DMS 273 treated with DMSO at 0.1 percent for 48 hours (cell line): ENCODE measurements at places on chromosomes 7 and 10.

DNA sequence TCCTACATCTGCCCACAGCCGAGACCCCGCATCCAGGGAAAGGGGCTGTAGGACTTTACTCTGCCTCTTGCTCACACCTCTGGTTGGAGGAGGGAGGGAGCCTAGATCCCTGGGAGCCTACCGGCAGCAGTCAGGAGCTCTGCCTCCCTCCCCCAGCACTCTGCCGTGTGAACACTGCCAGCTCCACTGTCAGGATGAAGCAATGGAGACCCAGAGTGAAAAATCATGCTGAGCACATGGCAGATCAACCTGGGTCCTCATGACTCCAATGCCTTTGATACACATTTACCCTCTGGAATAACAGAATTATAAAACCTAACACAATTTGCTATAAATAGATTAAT is 477.7 kb downstream of the TNS3 start:
- DNase-seq = no peak

DNA sequence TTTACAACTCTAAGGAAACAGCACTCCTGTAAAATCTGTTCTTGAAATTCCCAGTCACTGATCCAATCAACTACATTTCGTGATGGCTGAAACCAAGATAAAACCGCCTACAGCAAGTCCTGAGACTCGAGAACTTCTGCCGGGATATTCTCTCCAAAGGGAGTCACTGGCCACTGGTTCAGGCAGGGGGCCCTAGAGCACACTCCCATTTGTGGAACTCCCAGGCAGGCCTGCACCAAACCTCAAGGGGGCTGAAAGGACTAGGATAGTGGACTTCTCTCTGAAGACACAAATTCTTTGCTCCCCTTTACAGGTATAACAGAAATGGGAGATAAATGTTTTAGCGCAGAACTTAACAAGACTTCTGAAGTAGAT is 16.3 kb downstream of the CYTH3 start:
- no peak for DNase-seq

- no peak for DNase-seq
These were observed 16.8 kb downstream of the HNRNPA2B1 start for GRCh38 chr7:26183545-26184280.

DNA sequence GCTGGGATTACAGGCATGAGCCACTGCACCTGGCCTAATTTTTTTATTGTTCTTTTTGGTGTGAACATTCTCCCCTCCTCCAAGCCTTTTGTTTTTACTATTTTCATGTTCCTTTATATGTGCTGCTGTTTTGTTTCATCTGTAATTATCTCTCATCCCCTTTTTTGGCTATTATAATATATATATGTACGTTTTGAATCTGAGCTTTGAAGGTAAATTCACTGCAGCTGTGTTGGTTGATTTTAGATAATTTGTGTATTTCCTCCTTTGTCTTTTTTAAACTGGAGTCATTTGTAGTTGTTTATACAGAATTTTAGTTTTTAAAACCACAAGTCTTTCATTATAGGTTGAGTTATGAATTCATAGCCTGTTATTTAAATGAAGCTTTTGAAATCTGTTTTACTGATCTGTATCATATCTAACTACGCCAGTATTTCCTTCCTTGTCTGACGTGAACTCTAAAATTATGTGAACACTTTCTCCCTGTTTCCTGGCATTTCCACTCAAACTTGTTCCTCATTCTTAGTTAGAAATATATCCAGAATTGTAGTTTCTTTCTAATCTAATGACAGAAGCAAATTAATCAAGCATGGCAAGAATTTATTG is 54.9 kb downstream of the PTEN start:
- no peak for DNase-seq

DNA sequence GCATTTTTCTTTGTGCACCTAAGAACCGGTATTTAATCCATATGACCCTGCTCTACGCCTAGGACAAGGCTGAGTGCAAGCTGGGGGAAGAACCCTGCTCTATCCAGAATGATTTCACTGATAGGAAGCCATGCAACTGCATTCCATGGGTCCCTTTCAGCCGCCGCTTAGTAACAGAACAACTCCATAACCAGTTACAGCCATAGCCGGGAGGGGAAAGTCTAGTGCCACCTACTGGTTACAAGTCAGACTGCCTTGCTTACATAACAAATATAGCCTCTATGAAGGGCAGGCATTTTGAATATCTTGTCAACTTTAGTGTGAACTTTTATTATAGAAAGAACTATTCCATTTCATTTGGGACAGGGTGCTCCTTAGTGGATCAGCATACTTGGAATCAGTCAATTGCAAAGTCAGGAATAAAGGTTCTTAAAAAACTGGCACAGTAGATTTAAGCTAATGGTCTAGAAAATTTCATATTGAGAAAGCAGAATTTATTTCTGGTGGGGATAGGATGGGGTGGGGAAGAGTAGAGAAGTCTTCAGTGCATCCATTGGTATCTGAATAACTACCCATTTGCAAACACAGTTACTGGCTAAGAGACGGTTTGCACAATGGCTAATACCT is 521.7 kb downstream of the ADRA2A start:
- DNase-seq = no peak

GRCh38 chr10:91838199-91838598 is 40.0 kb downstream of the TNKS2 start:
- no peak for DNase-seq

DNA sequence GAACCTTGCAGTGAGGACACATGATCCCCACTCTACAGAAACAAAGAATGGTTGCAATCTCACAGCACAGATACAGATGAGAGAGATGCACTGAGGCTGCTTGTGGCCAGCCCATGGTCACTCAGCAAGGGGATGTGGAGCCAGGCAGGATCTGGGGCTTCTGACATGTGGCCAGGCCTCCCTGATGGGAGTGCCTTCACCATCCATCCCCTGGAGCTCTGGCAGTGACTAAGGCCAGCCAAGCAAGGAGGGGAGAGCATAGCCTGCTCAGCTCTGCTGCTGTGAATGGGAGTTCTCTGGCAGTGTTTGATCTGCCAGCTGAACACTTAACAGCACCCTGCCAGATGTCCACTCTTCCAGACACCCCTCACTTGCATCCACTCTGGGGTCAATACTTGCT is 19.8 kb downstream of the C10orf71 start:
- DNase-seq = no peak

DNA sequence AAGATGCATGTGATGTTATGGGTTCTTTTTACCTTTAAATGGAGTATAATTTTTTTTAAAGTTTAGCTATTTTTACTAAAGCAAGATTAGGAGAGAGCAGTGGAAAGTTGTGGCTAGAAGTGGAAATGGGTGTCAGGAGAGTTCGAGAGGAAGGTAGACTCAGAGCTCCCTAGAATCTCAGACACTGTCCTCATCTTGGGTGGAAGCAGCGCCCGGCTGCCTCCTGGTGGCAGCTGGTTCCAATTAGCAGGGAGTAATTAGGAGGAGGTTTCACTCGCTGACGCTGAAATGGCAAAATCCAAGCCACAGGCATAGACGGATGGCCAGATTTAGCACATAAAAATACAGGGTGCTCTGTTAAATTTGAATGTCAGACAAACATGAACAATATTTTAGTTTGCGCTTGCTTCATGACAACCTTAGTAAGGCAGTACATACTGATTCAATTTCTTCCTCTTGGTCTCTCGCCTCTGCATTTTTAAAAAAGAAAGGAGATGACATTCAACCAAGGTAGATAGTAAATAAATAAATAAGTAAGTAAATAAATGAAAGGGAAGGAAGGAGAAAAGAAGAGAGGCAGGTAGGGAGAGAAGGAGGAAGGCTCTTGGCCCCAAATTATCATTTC is 58.5 kb downstream of the LGI1 start:
- peak; percentile 10 for DNase-seq

DNA sequence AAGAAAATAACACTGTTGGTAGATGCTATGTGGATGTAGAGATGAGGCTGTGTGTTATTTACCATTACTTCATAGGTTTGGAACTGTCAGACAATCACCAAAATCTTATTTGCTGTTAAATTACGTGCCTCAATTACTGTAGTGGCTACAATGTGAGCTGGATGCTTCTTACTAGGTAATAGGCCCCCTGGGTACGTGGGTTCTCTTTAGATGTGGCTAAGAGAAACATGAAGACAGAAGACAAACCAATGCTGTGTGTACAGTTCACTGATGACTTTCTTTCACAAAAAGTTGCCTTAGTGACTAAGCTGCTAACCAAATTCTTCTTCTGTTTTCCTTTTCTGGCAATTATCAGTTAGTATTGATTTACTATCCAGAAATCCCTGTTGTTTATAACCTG is 144.6 kb downstream of the SEMA3E start:
- no peak for DNase-seq

- no peak for DNase-seq
These were observed 63.3 kb upstream of the ELMO1 start for GRCh38 chr7:37511915-37512314.

DNA sequence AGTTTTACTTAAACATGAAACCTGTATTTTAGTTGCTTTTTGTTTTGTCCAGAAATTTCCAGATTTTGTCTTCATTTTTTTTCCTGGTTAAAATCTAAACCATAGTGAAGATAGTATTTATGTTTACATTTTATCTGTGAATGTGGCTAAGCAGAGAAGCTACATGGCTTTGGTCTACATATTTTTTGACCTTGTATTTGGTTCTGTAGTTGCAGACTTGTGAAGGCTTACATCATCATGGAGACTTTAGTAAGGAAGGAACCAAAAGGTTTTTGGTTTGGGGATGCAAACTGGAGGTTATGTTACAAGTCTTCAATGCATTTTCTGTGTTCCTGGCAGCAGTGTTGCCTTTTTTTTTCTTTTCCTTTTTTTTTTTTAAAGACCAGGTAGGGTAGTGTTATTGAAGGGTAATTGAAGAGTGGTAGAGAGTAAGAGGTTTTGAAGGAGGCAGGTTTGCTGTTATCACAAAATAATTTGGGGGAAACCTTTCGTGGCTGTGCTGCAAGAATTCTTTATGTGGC is 30.9 kb upstream of the VDAC2 start:
- no peak for DNase-seq

DNA sequence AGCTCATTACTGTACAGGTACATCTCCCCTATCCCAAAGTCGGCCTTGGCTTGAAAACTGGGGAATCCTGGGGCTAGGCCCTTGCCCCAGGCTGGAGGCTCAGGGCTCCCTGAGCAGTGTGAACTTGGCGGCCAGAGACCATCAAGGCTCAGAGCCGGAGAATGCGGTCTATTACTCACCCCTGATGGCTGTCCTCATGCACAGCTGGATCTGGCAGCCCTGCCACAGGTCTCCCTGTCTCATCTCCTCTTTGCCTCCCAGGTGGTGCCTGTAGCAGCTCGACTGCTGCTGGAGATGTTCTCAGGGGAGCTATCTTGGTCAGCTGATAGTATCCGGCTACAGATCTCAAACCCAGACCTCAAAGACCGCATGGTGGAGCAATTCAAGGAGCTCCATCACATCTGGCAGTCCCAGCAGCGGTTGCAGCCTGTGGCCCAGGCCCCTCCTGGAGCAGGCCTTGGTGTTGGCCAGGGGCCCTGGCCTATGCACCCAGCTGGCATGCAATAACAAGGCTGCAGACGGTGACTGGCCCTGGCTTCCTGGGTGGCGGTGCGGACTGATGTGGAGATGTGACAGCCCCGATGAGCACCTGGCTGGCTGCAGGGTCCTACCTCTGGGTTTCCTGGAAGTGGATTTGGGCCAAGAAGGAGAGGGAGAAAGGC is 10.7 kb downstream of the IRF5 start:
- DNase-seq = no peak

GRCh38 chr7:2978408-2978807 is 65.3 kb downstream of the CARD11 start:
- no peak for DNase-seq

DNA sequence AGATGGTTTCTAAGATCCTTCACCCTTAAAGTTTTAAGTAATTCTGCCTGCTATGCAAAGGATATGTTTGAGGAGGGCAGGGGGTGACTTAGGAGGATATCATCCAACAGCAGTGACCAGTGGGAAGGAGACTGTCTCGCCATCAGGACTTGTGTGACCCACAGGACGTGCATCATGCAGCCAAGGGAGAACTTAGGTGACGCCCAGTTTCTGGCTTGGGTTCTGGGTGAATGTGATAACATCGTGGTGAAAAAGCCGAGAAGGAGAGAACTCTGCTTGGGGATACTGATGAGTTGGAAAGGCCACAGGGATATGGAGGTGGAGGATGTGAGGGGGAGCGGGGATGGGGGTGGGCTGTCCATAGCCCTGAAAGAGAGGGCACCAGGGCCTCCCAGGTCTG is 3.8 kb downstream of the WIPI2 start:
- DNase-seq = no peak

DNA sequence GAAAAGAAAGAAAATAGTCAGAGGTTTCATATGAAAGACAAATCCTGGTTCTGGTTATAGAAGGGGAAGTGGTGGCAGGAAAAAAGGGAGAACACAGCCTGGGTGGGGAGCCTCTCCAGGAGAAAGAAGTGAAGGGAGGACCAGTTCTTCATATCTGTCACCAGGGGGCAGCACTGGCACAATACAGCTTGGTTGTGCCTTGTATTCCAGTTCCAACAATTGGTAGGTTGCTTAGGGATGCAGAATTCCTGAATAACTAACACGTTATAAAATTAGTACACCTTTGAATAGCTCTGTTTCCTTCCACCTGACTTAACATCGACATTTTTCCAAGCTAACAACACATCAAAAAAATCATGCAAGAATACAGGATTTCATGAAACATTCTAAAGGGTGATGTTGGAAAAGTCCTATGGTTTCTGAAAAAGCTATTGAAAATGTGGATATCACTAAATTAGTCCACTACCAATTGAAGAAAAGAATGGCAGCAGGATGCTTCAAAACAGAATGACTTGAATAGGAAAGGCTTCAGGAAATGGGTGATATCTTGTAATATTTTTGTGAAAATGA is 52.9 kb downstream of the CYP26A1 start:
- no peak for DNase-seq

GRCh38 chr10:95767884-95768556 is 12.1 kb downstream of the ENTPD1 start:
- DNase-seq = no peak

GRCh38 chr10:97762056-97762455 is 9.7 kb downstream of the SFRP5 start:
- DNase-seq = no peak

GRCh38 chr10:102435133-102435497 is 2.7 kb upstream of the CUEDC2 start:
- no peak for DNase-seq

DNA sequence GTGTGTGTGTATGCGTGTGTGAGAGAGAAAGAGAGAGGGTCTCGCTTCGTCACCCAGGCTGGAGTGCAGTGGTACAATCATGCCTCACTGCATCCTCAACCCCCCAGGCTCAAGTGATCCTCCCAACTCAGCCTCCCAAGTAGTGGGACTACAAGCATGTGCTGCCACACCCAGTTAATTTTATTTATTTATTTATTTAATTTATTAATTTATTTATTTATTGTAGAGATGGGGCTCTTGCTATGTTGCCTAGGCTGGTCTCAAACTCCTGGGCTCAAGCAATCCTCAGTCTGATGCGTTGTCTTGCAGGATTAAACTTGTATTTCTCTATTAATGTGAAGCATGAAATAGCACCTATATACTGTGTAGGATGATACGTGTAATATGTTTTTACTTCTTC is 21.8 kb upstream of the POU6F2 start:
- no peak for DNase-seq

DNA sequence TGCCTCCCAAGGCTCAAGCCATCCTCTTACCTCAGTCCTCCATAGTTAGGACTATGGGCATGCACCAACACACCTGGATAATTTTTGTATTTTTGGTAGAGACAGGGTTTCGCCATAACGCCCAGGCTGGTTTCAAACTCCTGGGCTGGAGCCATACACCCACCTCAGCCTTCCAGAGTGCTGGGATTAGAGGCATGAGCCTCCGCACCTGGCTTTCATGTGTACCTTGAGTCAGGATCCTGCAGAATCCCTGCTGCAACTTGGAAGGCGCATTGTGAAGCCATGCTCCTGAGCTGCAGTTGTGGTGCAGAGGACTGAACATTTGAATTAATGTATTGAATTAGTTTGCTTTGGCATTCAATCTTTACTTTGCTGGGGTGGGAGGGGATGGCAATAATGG is 29.4 kb upstream of the NMT2 start:
- no peak for DNase-seq
